Stimulated activated CD8-positive, alpha-beta memory T cell treated with anti-CD3 and anti-CD28 coated beads, Interleukin-15, amount 100 ng/mL, for 24 hours (primary cell): ENCODE measurements at places on chromosomes 2 and 18.

- no peak for DNase-seq
These were observed 168.1 kb downstream of the SETBP1 start for GRCh38 chr18:44848644-44849335.

DNA sequence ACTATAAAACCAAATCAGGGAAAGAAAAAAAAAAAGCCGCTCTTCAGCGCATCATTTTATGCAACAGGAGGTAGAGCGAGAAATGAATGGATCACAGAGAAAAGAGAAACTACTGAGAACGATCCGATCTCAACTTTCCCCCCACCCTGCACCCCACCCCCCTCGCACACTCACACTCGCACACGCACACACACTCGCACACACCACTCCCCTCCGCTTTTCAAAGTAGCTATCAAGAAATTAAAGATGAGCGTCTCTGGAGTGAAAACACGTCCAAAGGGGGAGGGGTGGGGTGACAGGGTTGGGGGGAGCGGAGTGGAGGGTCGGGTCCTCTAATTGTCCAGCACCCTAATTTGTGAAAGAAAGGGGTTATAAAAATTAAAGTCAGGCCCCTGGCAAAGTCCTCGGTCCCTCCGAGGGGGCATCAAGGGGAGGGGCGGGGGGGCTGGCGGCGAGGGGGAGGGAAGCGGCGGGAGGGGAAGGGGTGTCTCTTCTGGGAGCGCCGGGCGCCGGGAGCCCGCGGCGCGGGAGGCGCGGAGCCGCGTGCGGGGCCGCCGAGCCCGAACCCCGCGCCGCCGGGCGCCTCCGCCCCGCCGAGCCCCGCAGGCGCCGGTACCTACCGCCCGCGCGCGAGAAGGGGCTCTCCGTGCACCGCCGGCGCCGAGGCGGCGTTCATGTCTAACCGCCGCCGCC, 428 bp downstream of the TCF4 start:
- no peak for DNase-seq

- DNase-seq = no peak
These were observed 37.8 kb upstream of the CCDC150 start for GRCh38 chr2:196601430-196602306.

DNA sequence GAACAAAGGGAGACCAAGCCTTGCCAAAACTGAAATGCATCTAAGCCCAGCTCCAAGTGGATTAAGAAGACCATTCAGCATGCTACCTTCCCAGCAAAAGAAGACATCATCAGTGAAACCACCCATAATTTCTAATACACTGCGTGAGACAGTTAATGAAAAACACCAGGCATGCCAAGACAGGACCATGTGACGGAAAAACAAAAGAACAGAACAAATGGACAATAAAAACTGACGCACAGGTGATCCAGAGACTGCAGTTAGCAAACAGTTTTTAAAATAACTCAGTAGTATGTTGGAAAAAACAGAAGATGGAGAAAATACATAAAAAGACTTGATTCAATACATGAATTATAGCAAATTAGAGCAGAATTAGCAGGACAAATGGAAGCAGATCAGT, 15.3 kb downstream of the FAM168B start:
- no peak for DNase-seq

DNA sequence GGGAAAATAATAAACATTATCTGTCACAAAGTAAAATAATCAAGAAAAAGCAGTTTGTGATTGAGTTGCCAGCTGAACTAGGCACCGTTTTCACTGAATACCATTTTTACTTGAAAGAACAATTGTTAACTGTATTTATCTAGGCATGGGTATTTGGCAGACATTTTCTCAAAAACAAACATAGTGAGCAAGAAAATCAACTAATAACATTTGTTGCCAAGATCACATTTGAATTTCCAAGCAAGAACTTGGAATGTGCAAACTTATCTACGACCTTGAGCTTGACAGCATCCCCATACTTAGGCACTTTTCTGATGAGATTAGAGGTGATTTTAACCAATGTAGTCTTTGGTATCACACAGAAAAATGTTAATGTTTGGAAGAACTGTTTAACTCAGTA, 16.7 kb downstream of the SS18 start:
- no peak for DNase-seq

DNA sequence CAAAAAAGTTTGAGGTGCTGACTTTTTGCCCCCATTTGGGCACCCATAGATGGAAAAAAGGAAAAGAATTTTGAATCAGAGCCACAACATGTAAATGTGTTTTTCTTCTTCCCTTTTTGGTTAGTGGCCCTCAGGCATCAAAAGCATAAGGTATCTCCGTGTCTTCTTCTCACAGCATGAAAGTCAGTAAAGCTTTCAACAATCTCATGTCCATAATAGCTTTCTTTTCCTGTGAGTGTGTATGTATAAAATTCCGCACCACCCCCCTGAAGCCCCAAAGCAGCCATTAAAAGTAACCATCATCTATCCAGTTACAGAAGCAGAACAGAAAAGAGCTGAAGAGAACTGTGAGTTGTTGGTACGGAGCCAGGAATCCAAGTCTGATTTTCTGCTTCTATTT, 1539.7 kb upstream of the ACVR2A start:
- DNase-seq = no peak

DNA sequence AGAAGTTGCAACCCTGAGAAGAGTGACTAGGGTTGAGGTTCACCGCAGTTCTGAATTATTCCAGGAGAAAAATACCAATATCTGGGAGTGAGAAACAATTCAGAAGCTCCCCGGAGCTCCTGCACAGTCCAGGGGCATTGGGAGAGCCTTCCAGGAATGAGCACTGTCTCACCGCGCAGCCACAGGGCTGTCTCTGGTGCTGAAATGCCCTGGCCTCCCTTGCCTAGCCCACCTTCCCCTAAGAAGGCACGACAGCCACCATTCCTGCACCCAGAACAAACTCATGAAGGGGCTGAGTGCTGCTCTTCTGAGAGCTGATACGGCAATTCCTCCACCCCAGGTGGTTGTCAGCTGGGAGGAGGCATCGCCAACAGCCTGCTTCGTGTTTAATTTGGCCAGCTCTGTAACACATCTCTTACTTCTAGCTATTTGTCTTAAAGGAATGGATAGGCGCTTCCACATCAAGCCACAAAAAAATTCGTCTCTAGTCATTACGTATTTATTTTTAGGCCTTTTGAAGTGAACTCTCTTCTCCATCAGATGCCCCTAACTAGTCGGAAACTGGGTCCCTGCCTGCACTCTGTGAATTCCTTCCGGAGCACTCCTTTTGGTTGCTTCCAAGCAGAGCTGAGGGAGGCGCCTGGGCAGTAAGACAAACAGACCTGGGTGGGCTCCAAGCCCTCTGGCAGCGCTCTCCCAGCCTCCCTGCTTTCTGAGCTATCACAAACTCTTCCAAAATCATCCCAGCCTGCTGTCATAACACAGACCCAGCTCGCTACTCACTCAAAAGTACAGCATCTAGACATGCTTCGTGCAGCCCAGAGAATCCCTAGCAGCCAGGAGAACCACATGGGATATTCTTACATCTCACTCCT, 120.5 kb upstream of the CCDC68 start:
- no peak for DNase-seq

DNA sequence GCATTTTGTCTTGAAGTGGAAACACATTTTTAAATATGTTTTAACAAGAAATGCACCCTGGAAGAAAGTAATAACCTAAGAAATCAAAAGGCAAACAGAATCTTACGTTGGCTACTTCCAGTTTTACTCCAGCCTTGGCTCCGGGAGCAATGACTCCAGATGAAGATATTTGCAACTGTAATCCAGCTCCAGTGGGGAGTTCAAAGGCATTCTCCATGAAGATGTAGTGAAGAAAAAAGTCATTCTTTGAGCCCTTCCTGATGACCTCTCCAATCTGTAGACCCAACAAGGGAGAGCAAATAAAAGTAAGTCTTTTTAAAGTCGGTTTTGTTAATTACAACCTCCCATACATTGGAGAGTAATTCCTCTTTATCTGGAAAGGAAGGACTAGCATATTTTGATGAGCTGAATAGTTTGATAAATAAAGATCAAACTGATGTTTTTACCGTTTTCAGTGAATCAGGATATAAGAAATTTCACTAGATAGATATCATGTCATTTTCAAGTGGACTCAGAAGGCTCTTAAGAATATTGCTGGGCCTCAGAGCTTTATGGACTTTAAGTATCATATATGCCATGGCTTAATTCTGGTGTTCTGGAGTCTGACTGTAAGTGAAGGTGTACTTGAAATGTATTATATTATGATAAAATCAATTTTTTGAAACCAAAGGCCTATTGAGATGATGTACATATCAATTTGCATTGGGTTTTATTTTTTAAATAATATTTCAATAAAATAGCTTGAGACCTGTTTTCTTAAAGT, 20.3 kb downstream of the APOB start:
- no peak for DNase-seq

DNA sequence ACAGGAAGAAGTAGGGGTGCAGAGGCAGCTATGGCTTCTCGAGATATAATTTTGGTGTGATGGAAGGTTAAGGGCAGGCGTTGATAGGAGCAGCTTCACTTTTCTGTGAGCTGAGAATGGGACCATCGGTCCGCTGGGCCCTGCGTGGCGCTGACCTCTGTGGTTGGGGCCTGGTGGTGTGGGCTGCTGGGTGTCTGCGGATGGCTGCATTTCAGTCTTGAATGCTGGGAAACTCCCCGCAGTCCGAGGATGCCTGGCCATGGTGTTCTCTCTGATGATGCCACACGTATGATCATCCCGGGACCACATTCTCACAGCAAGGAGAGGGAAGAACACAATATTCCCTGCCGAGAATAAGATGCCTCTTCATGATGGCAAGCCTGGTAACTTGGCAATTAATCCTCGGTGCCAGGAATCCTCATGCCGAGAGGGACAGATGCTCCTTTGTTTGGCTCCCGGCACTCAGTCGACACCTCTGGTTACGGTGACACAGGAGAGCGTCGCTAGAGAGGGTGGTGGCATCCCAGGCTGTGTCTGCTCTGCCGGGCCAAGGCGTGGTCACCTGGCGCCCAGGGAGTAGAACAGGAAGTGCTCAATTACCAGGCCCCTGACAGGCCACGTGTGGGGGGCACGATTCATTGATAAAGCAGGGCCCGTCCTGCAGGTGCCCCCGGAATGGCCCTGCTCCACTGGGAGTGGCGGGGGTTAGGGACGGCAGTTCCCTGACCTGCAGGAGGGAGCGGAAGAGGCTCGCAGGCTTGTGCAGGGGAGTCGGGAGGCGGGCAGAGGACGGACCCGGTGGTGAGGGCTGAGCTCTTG, 119.4 kb upstream of the CTDP1 start:
- DNase-seq = no peak

GRCh38 chr2:27527182-27527581, 30.5 kb downstream of the GCKR start:
- no peak for DNase-seq

GRCh38 chr18:77339093-77339492, 89.4 kb downstream of the GALR1 start:
- DNase-seq = no peak

- no peak for DNase-seq
These were observed 90.3 kb upstream of the TMEM17 start for GRCh38 chr2:62596061-62596921.

- DNase-seq = no peak
These were observed 25.9 kb upstream of the ALPP start for GRCh38 chr2:232352511-232353091.

- no peak for DNase-seq
These were observed 457.1 kb downstream of the PARD3B start for GRCh38 chr2:205002390-205002789.

DNA sequence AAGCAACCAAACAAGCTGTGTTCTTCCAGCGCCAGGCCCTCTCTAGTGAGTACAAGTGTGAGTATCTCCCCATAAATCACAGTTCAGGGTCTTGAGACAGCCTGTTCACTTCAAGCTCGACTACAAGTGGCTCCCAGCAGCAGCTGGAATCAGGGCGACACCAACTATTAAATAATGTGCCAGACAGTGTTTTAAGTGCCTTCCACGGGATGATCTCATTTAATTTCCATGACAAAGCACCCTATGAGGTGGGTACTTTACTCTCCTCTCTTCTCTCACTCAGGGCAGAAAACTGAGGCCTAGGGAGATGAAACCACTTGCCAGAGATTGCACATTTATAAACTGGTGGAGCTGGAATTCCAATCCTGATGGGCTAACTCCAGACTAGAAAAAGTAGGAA, 2.6 kb upstream of the FAM136A start:
- DNase-seq = no peak

DNA sequence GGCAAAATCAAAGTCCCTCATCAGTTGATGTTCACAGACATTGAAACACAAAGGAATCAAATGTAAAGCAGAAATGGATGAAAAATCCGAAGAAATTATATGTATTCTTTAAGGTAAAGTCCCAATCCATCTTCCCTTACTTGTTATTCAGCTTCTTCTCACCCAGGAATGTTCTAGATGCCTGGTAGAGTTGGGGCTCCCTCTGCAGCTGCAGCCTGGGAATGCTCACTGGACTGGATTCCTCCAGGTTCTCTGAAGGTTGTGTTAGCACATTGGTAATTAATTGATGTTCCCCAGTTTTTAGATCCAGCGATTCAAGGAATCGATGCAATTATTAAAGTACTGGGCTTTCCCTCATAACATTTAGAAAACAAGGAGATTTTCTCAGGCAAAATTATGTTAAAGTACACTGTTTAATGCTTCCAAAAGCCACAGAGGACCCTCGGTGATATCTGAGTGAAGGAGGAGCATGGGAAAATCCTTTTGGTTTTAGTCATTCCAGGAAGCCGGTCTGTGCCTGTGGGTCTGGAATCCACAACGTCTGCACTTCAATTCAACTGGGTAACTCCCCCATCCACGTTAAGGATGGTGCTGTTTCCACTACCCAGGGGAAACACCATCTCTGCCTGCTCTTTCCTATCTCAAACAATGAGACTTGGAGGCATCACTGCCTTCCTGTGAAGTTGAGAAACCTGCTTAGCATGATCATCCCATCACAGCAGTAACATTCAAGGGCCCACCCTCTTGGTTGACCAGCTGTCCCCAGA, 22.0 kb downstream of the NTSR2 start:
- DNase-seq = no peak

GRCh38 chr2:204197336-204198005, 260.9 kb downstream of the ICOS start:
- no peak for DNase-seq

DNA sequence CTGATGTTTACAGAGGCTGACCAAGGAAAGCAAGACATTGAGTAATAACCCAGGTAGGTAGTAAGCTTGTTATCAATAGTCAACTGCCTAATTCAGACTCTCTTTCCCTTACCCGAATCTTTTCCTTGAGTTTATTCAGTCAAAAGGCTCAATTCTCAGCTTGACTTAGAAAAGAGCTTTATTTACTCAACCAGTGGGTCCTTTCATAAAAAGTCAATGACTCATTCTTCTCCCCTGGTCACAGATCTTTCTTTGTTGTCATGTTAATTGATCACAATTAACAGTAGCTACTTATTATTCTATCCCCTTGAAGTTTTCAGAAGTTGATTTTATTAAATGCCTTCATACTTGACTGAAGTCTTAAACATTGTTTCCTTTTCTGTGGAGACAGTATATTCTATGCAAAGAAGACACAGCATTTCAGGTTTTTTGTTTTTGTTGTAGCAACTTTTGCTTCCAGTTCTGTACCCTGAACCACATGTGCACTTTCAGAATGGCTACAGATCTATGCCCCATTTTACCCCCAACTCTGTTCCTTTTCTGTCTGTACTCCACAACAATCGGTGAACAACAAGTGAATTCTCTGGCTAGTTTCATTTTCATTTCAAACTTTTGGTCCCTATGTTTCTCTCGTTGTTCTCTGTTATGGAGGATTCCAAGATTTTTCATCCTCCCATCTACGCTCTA, 428.3 kb downstream of the NCKAP5 start:
- DNase-seq = no peak
